ENCODE measurements at places on chromosomes 3 and 15.

GRCh38 chr3:106342386-106342785 lies 473.6 kb upstream of the CBLB start:
- DNase-seq: no peak

DNA sequence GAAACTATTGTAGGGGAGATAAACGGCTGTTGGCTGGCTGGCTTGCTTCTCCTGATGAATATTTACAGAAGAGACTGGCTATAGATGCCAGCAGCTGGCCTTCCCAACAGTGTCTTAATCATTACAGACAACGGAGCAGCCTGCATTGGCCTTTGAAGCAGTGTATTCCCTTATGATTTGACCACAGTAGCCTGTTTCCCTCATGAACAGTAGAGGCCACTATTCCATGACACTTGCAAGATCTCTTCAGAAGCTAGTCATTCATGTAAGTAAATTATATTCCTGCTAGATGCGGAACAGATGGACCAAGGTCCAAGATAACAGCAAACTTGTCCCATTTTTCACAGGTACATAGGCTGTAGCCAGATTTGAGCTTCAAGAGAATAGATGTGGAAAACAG lies 47.3 kb downstream of the TMCO5A start:
- DNase-seq: peak; percentile 30

GRCh38 chr3:18047052-18047451 lies 304.6 kb upstream of the TBC1D5 start:
- peak; percentile 68 for DNase-seq

DNA sequence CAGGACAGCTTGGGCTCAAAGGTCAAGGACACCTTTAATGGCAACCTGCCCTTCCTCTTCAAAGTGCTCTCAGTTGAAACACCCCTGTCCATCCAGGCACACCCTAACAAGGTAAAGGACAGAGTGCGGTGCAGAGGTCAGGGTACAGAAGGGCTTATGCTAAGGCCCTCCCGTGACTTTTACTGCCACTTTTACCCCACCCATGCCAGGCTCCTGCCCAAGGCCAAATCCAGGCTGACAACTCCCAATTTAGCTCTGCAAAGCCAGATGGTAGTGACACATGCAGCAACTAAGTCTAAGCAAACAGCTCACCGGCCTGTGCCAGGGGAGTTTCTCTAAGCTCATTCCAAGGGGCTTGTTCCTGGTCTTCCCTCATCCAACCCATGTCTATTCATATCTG lies 1.6 kb downstream of the MPI start:
- DNase-seq: no peak

DNA sequence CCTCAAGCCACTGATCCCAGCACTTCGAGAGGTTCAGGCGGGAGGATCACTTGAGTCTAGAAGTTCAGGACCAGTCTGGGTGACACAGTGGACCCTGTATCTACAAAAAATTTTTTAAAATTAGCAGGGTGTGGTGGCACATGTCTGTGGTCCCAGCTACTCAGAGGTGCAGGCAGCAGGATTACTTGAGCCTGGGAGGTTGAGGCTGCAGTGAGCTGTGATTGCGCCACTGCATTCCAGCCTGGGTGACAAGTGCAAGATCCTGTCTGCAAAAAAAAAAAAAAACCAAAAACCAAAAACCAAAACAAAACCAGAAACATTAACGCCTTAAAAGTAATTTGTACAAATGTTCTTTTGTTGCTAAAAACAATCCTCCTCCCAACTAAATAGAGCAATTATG lies 27.9 kb upstream of the SLC12A8 start:
- no peak for DNase-seq

DNA sequence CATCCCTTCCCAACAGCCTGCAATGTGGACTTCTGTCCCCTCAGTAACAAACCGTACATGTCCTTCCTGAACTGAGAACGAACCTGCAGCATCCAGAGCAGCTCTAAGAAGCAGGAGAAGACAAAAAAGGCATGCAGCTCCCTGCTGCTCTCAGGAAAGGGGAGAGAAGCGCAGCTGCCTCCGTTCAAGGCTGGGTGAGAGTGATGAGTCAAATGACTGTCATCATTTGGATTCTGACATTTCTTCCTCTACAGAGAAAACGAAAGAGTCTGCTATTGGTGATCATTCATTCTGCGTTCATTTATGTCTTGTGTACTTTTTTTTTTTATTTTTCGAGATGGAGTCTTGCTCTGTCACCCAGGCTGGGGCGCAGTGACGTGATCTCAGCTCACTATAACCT lies 677.8 kb downstream of the FHIT start:
- DNase-seq: peak; percentile 48

DNA sequence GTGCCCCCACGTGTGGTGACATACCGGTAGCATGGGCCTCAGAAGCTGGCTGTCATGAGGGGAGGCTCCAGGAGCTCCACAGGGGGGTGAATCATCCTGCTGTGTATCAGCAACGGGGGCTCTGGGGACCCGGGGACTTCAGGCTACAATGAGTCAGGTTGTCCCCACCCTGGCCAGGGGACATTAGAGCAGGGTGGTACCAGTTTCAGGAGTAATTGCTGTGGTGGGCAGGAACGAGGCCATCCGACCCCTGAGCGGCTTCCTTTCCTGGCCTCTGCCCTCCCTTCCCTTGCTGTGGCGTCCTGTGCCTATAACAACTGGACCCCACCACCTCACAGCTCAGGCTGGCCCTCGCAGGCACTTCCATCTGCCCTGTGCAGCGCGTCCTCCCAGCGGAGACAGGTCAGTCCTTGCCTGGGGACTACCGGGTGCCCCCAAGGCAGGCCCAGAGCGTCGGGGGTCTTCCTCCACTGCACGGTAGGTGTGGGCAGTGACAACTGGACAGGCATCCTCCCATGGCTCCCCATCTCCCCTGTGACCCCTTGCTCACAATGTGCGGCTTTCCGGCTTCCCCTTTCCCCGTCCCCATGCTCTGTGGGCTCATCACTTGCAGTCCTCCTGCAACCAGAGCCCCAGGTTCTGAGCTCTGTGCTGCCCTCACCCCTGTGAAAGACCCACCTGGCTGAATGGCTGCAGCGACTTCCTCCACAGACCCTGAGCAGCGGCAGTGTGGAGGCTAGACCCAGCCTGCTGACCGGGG lies 57.0 kb downstream of the KLF15 start:
- DNase-seq: no peak

DNA sequence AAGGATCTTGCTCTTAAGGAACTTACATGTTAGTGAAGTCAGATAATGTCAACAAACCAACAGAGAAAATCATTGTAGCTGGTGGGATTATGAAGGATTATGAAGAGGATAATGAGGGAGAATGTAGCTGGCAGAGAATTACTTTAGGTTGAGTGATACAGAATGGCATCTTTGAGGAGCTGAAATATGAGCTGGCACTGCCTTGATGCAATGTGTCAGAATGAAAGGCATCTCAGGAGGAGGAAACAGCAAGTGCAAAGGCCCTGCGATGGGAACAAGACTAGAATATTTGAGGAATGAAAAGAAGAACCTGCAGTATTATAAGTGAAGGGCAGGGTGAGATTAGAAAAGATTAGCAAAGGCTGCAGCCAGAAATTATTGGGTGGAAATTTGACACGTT lies 237.2 kb upstream of the ADAMTS9 start:
- DNase-seq: no peak

DNA sequence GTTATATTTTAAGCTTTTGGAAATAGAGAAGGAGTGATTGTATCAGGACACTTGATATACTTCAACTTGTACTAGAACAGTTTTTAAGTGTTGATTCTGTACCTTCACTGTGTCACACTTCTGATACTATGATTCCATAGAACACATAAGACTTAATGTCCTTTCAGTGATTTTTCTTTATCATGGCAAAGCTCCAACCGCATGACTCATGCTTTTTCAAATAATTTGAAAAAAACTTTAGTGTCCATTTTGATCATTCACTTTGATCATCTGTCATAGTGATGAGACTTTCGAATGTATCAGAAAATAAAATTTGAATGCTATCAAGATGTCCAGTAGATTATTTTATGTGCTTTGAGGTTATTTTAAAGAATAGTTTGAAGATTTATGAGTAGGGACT lies 32.0 kb downstream of the AP4E1 start:
- no peak for DNase-seq

DNA sequence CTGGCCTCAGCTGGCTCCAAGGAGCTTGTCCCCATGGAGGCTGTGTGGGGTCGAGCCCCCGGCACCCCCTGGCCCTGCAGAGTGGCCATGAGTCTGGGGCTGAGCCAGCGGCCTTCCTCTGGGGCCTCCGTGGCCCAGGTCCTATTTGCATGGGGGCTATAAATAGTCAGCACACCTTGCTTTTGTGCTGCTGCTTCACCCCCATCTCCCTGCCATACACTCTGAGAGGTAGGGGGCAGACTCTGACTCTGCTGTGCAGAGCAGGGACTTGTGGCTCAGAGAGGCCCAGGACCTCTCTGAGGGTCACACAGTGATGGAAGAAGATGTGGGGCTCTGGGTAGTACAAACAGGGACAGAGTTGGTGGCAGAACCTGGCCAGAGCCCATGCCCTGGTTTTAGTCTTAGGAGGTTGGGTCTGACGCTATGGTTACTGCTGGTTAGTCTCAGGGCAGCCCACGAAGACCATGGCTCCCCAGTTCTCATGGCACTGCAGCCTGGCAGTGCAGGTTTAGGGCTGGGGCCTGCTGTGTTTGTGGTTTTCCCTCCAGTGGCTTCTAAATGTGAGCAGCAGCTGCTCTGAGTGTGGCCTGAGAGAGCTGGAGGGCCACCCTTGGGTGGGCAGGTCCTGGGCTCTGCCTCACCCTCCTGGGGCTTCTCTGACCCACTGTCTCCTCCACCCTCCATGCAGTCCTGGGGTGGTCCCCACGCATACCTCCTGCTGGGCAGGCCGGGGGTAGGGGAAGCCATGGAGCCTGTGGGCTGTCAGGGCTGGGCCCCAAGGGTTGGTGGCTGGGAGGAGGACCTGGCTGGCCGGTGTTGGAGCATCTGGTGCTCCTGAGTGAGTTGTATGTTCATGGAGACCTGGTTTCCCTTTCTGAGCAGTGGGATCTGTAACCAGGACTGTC lies 13.6 kb downstream of the PRKCD start:
- DNase-seq: no peak

Data from AG08395 (cell line).